ENCODE measurements at places on chromosomes 3 and 15. TPM values are rescaled to one million over a fixed set of nuclear protein-coding genes. Genes with fewer than 3 reads are reported as not detected.

CFAP100 gene
- not detected for total RNA-seq

CIDEC gene
- not detected for total RNA-seq

SYNM gene
- 1.8 TPM for total RNA-seq

CLDN18 gene
- not detected for total RNA-seq

PAQR5 gene
- not detected for total RNA-seq

RASGRF1 gene
- not detected for total RNA-seq

DNA sequence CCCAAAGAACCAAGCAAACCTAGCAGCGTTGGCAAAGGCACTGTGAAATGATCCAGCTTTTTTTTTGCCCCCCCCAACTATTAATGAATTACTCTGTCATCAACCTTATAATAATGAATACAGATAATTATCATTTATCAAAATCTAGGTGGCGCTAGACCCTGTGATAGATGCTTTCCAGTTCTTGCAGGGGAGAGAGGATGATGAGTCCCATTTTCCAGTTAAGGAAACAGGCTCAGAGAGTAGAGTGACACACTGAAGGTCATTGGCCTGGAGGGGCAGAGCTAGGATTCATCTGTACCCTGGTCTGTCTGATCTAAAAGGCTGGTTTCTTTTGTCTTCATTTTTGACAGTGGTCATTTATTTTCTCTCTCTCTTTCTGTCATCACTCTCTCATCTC is 5.0 kb downstream of the ACOX2 start:
- DNase-seq: no peak

GRCh38 chr3:47512416-47513124 is 942 bp downstream of the ELP6 start:
- peak; percentile 12 for DNase-seq

- DNase-seq: no peak
These were observed at the start of gene FAM131A for GRCh38 chr3:184337399-184337714. Gene FAM131A (plus strand): TSS chr3:184337600. CDS start chr3:184337631, 31 bp downstream.

- DNase-seq: no peak
These were observed 21.0 kb downstream of the CSRNP1 start for GRCh38 chr3:39132096-39133092.

DNA sequence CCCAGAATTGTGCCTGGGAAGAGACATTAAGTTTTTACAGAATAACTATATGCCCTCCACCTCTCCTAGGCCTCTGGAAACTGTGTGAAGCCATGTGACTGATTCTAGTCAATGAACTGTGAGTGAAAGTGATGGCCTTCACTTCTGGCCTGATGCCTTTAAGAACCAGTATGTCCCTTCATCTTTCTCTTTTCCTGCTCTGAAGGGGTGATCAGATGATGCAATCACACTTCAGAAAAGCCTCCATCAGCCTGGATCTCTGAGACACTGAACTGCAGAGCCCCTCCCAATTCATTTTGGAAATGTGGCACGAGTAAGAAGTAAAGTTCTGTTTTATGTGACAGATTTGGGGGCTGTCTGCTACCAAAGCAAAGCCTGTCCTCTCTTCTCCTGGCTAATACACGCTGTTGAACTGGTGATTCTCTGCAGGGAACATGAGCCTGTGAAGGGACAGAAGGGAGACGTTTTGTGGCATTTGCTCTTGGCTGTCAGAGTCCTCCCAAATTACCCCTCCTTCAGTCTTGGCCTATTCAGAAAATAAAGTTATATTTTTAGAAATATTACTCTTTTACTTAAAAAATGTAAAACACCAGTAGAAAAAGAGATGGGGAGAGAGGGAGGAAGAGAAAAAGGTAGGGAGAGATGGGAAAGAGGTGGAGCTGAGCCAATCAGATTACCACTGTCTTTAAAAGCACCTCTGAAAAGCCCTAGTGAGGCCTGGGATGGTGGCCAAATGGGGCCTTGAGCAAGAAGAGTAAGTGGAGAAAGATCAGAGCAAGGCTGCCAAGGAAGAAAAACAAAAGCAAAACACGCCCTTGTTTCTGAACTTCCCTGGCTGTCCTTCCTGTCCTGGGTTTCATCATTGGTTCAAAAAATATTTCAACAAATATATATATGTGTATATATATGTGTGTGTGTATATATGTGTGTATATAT is 40.9 kb upstream of the RYK start:
- no peak for DNase-seq

DNA sequence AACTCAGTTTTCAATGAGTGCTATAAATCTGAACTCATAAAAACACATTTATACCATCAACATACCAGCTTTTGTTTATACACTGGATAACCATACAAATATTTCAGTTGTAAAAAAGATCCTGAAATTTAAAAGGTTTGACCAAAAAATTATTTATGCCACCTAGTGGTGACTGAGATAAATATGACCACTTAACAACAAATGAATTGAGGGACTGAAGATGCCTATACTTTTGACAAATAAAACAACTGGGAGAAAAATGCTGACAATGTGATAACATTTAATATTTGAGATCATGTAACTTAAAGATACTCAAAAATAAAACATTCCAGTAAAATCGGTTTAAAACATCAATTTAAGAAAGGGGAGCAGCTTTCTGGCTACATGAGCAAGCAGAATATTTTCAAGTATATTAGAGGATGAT is 30.4 kb downstream of the ATG3 start:
- DNase-seq: peak; percentile 37

DNA sequence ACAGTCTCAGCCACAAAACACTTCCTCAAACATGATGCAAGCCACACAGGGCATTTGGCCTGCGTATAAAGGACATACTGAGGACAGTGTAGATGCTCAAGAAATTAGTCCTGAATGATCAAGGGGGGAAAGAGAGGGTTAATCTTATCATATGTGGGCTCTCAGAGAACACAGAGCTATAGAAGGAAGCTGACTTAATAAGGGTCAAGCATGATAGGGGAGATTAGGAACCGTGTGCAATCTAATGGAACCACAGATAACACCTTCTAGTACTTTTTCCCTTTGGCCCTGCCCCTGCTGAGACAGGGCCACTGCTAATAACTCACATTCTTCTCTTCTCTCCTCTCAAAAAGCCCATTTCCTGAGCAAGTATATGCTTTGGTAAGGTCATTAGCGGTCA is 114.1 kb upstream of the ADAMTS9 start:
- DNase-seq: no peak

- DNase-seq: no peak
These were observed 146.0 kb downstream of the MYO9A start for GRCh38 chr15:71971905-71972304.

DNA sequence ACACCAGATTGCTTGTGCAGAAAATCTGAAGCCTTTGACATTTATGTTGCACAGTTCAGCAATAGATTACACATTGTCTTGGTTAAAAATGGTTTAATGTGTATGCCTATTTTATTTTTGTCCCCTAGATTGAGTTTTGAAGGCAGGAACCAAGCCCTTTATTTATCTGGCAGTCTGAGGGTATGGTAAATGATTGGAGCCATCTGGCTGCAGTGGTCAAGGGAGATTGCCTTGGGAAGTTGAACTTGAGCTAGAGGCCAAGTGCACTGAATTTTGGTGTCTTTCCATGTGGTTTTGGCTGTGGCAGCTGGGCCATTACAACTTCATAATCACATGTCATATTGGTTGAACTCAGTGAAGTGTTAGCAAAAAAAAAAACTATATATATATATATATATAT is 248.7 kb upstream of the C2CD4B start:
- no peak for DNase-seq

GRCh38 chr3:63972196-63972595 is 51.1 kb downstream of the PSMD6 start:
- DNase-seq: no peak

- no peak for DNase-seq
These were observed 54.4 kb downstream of the CD47 start for GRCh38 chr3:108036401-108036800.

DNA sequence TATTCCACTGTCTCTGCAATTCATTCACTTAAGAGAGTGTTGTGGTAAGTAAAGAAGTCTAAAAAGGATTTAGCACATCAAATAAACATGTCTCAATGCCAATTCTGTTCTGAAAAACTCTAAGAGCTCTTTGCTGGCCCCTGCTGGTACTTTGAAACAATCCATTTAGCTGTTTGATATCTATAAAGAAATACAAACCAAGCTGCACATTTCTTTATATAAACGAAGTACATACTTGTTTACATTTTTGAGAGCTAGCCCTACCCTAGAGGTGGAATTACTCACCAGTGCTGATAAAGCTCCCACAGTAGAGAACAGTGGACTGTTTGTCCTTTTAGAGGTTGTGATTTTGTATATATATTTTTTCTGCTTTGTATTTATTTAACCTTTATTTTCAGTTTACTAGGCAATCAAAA is 75.5 kb downstream of the NEDD4 start:
- peak; percentile 16 for DNase-seq

DNA sequence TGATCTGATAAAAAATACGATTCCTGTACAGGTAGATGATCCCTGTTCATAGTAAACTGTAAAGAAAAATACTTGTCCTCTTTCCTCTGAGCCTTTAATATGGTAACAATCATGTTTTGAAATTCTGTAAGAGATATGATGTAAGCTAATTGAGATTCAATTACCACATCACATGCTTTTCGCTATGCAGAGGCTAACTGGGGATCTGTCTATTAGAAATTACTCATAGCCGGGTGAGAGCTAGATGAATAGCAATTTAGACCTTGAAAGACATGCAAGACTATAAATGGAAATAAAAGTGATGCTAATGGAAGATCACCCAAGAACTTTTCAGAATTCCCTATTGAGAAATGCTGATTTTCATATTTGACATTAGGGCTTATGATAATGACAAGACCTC is 579.9 kb upstream of the ZNF717 start:
- no peak for DNase-seq

- no peak for DNase-seq
These were observed 10.0 kb downstream of the MYO5A start for GRCh38 chr15:52518487-52519371.

DNA sequence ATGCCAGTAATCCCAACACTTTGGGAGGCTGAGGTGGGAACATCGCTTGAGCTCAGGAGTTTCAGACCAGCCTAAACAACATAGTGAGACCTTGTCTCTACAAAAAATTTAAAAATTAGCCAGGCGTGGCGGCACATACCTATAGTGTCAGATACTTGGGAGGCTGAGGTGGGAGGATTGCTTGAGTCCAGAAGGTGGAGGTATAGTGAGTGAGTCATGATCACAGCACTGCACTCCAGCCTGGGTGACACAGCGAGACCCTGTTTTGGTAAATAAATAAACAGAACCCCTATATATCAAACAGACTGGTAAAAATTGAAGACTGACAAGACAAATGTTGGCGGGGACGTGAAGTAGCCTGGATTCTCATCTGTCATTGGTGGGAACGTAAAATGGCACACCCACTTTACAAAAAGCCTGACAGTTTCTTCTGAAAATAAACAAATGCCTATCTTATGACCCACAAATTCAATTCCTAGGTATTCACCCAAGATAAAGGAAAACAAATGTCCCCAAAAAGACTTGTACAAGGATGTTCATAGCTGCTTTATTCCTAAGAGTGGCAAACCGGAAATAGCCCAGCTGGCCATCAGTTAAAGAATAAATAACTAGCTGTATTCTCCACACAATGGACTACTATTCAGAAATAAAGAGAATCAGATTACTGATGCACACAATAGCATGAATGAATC is 47.0 kb upstream of the GK5 start:
- DNase-seq: no peak

- DNase-seq: no peak
These were observed 272.7 kb downstream of the MECOM start for GRCh38 chr3:169390741-169391305.

DNA sequence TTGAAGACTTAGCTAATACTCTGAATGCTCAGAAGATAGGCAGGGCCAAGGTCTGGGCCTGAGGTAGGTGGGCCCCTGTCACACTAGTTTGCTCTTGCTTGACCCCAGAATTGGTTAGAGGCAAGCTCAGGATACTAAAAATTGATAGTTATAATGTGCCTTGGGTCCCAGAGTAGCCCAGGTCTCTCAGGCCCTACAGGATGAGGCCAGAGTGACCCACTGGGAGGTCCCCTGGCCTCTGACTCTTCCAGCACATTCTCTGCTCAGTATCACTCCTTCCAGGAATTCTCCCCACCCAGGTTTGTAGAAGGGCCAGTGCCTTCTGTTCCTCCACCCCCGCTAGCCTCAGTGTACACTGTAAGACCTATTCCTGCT is 667 bp upstream of the KLHDC8B start:
- no peak for DNase-seq

GRCh38 chr15:69804786-69805185 is 292.9 kb downstream of the TLE3 start:
- DNase-seq: no peak

DNA sequence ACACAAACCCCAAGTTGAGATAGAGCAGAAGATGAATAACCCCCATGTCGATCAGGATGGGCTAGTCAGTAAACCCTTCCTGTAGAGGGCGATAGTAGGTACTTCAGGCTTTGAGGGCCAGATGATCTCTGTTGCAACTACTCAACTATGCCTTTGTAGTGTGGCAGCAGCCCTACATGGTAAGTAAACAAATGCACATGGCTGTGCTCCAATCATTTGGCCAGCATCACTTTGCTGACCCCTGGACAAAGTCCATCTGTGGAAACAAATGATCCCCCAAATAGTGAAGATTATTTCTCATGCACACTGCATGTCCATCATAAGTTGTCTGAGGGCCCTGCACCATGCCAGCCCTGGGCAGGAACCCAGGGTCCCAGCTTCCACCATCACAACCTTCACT is 402.2 kb upstream of the PROK2 start:
- DNase-seq: no peak

DNA sequence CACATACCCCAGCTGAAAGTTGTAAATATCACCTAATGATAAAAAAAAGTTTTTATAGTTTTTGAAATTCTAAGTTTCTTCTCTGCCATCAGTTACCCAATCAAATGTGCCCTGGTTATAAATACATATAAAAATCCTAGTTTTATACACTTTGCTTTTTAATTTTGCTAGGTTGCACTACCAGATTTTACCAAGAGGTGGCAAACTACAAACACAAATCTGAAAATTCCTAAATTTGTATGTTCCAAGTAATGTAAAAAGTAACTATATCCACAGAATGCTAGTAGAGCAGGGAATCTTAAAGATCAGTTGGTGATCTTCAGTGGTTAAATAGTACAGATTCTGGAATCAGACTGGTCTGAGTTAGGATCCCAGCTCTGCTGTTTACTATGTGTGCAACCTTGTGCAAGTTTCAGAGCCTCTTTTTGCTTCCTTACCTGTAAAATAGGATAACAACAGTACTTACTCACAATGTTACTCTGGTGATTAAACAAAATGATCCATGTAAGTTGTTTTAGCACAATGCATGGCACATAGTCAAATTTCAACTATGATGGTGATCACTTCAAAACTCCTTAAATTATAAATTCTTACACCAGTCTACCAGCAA is 11.0 kb downstream of the TRPM7 start:
- DNase-seq: peak; percentile 14
